ENCODE measurements at places on chromosomes 12 and 14.
A peak's percentile ranks its signal among the peaks of the same experiment; 100 is the strongest.

DNA sequence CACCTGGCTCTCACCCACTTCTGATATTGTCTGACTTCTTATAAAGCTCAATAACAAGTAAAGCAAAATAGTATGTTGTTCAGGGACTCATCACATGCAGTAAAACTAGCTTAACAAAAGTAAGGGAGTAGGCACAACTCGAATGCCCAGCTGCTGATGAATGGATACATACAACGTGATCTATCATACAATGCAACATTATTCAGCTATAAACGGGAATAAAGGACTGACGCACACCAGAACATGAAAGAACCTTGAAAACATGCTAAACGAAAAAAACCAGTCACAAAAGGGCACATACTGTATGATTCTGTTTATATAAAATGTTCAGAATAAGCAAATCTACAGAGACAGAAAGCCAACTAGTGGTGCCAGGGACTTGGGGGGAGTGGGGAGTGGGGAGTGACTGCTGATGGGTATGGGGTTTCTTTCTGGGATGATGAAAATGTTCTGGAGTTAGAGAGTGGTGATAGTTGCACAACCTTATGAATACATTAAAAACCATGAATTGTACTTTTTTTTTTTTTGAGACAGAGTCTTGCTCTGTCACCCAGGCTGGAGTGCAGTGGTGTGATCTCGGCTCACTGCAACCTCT lies 11.1 kb downstream of the PLBD2 start:
- DNase-seq = no peak

DNA sequence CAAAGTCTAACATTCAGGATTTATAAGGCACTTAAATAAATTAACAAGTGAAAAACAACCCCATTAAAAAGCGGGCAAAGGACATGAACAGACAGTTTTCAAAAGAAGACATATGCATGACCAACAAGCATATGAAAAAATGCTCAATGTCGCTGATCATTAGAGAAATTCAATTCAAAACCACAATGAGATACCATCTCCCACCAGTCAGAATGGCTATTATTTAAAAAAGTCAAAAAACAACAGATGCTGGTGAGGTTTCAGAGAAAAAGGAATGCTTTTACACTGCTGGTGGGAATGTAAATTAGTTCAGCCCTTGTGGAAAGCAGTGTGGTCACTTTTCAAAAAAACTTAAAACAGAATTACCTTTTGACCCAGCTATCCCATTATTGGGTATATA lies 60.7 kb upstream of the BDKRB2 start:
- DNase-seq = no peak

DNA sequence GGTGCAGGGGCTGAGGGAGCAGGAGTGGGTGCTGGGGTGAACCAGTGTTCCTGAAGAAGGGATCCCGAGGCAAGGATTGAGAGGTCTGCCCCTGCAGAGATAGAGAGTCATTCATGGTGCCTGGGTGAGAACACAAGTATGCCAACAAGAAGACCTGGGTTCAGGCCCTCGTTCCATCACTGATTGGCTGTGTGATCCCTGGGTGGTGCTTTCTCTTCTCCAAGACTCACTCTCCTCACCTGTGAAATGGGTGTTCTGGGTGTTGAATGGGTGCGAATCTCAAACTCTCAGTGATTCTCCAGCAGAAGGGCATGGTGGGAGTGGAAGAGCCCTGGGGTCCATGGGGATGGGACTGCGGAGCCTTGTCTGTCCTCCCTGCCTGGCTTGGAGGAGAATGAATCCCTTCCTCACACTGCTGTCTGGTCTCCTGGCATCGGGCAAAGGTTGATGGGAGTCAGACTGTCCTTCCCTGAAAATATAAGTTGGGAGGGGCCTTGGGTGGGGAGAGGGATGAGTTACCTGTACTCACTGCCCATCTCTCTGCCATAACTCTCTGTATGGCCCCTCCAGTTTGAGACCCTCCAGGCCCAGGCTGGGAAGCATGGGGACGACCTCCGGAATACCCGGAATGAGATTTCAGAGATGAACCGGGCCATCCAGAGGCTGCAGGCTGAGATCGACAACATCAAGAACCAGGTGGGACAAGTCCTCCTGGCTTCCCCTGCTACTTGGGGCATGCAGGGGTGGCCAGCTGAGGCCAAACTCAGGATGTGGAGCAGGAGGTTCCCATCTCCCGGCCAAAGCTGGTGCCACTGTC lies 9.6 kb downstream of the KRT7 start:
- no peak for DNase-seq

DNA sequence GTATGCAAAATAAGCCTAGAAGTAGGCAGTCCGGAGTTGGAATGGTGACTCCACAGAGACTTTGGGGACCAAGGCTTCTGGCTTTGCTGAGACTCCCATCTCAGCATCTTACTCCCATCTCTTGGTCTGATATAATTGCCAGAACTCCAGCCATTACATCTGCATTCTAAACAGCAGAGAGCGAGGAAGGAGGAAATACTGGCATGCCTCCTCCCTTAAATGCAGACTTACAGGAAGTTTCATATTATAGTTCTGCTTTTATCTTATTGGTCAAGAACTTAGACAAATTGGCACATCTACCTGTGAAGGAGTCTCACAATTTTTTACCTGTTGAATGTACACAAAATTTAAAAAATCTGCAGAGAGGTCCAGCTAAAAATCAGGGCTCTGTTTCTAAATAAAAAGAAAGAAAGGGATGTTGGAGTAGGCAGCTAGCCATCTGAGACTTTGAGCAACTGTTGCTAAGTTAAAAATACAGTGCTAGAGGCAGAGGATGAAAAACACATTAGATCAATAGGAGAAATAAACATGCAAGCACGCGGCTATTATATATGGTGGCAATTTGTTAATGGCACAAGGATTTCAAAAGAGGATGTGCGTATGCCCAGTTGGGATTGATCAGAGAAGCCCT lies 209.9 kb upstream of the HMGA2 start:
- no peak for DNase-seq

GRCh38 chr14:49769171-49769570 lies 1.2 kb downstream of the KLHDC2 start:
- DNase-seq = peak; percentile 48

DNA sequence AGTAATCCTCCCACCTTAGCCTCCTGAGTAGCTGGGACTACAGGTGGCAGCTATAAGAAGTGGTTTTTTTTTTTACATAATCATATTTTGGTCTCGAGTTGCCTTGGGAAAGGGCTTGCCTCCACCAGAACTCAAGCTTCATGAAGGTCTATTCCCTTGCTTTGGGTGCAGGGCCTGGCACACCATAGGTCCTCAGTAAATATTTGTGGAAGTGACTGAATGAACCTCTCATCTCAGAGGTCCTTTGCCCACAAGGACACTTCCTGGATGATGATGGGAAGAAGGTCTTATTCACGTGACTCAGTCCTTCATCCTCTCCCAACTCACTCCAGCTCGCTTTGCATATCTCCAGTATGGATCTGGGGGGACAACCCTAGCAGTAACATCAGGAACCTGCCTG lies 114.0 kb upstream of the MED13L start:
- DNase-seq = no peak

GRCh38 chr14:87687420-87687819 lies 305.6 kb downstream of the GALC start:
- DNase-seq = no peak

DNA sequence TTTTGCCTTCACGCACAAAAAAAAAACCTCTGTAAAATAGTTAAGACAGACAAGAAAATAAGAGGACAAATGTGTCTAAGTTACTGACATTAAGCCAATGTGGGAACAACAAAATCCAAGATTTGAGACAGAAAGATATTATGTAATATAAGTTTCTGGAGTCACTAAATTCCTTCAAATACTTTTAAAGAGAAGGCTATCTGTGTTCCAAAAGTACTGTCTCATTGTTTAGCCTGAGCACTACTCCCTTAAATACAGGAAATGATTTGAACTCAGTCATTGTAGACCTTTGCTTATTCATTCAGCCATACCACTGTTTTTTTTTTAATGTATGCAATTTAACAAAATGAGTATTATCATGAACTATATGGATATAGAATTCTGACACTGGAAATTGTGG lies 82.7 kb upstream of the KITLG start:
- DNase-seq = no peak

GRCh38 chr12:102093319-102093718 lies 26.6 kb downstream of the NUP37 start:
- DNase-seq = no peak

DNA sequence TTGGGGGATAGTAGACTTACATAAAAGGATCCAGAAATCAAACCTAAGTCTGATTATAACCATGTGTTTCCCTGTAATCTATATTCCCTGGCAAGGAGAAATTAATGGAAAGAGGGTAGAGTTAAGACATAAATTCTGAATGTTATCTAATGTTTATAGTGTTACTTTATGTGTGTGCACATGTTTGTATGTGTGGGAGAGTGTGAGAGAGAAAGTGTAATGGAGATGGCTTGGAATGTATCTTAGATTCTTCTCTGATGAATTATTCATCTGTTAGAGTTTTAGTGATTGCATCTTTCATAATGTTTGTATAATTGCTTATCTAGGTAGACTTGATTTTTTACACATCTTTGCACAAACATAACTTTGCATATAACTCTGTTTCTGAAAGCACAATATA lies 490.9 kb downstream of the FLRT2 start:
- DNase-seq = no peak

DNA sequence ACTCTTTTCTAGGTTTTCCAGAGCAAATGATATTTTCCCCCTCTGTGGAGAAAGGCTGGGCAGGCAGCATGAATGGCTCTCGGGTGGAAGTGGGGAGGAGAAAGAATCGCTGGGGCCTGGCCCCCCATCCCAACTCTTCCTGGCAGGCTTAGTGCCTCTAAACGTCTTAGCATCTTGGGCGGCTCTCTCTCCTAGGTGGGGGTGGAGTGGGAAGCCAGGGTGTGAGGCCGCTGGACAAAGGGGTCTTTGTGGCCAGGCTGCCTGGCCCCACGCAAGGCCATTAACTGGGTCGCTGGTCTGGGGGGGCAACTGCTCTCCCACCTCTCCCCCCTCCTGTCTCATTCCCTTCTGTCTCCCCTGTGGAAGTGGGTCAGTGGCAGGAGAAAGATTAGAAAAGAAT lies 4.7 kb downstream of the LRP1-AS start:
- DNase-seq = no peak

GRCh38 chr12:64780132-64780530 lies 20.9 kb upstream of the GNS start:
- no peak for DNase-seq

DNA sequence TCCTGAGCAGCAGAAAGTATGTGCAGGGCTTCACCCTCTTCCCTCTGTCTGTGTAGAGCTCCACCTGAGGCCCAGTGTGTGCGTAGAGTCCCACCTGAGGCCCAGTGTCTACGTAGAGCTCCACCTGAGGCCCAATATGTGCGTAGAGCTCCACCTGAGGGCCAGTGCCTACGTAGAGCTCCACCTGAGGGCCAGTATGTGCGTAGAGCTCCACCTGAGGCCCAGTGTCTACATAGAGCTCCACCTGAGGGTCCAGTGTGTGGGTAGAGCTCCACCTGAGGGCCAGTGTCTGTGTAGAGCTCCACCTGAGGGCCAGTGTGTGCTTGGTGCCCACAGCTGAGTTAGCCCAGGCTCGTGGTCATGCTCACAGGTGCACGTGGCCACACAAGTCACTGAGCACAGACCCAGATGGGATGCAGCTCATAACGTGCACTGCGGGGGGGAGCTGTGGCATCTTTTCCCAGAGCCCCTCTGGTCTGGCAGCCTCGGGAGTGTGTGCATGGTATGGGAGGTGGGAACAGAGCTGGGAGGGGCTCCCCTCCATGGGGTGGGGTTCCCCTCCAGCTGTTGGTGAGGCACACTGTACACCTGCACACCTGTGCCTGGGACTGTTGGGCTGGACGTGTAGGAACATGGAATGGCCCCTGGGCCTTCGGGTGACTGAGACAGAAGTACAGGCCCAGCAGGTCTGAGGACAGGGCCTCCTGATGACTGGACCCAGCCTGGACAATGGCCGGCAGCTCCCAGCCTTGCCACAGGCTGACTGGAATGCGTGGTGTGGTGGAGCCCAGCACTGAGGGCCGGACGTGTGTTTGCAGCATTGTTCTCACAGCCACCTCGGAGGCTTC lies 20.1 kb downstream of the PACS2 start:
- DNase-seq = no peak

DNA sequence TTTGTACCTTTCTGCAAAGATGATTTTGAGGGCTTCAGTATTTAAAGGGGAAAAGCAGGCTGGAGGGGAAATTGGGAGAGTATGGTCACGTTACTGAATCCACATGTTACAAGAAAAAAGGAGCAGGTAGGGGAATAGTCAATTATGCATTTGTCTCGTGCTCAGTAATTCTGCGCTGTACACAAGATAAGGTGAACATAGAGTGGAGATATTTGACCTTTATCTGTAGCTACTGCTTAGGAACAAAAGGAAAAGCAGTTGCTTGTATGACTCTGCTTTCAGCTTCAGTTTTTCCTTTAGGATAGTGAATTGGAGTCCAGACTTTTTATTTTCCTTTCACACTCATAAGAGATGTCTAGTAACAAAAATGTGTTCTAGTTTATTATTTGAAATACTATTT lies 49.8 kb downstream of the FBXO33 start:
- no peak for DNase-seq

- no peak for DNase-seq
Observed at GRCh38 chr12:26295001-26295400, 99.6 kb downstream of the SSPN start.

DNA sequence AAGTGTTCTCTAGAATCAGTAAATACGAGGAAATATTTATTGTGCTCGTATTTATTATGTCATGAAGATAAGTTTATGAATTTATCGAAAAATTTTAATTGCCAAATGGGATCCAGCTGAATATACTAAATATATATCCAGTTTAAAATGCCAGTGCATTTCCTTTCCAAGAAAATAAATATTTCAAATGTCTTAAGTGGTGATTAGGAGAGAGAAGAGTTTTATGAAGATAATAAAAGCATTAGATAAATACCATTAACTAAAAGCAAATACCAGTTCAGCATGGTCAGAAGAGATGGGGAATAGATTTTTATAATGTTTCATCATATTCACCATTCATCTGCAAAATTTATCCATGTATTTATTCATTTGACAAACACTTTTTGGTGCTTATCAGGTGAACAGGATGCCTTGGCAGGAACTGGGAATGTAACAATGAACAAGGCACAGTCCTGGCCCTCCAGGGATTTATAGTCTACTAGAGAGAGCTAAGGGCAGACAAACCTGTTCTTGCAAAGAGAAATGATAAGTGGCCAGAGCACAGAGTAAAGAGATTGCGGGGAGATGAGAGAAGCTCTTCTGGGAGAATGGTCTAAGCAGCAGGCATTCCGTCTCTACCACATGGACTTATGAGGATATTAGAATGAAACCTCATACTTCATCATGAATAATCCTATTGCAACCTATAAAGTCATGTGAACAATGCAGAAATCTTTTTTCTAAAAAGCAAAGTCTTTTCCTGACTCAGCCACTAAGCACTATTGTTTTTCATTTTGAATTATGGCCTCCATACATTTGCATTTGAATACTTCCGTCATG lies 143.7 kb upstream of the ABCD2 start:
- no peak for DNase-seq
